ENCODE measurements at places on chromosomes 2 and 18. TPM values are rescaled to one million over a fixed set of nuclear protein-coding genes. Genes with fewer than 3 reads are reported as not detected.

- peaks cover 14% of the 10 kb centered on the region for H3K27me3 ChIP-seq
- H3K36me3 ChIP-seq = peaks cover 4% of the 10 kb centered on the region
- no peak for DNase-seq
Observed at GRCh38 chr2:111119822-111120252, 877 bp upstream of the BCL2L11 start.

Gene KATNAL2
- 2.3 TPM for polyA plus RNA-seq

Gene CHRND
- not detected for polyA plus RNA-seq

DNA sequence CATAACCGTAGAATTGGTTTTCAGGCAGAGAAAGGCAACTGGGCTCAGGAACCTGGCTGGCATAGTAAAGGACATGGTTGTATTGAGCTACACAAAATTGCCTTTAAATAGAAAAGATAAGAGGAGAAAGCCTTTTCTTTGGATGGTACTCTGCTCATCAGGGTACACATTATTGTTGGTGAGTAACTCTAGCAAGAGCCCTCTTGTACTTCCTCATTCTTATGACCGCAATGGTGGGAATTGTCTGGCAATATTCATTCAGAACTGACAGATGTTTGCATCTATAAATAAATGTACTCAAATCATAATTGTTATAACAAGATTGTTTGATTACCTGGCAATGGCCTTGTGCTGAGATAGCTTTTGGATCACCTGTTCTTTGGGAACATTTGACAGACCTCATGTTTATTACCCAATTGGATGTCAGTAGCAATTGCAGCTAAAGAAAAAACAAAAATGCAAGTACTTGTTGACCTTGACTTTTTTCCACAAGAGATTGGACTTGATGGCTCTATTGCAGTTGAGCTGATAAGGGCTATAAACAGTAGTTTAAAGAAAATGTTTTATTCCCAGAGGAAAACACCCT lies 43.9 kb downstream of the MEIS1 start:
- H3K4me1 ChIP-seq = peaks cover 19% of the 10 kb centered on the region
- H3K36me3 ChIP-seq = peaks cover 49% of the 10 kb centered on the region
- no peaks in the 10 kb centered on the region for H3K27me3 ChIP-seq
- no peak overlapping the region for H3K4me3 ChIP-seq

- peaks cover 49% of the 10 kb centered on the region for H3K27me3 ChIP-seq
- H3K4me1 ChIP-seq = no peaks in the 10 kb centered on the region
- no peak overlapping the region for H3K4me3 ChIP-seq
- no peaks in the 10 kb centered on the region for H3K36me3 ChIP-seq
- no peak for DNase-seq
Observed at GRCh38 chr18:79628416-79629248, 51.0 kb upstream of the CTDP1 start.

Gene ANKRD30BL
- polyA plus RNA-seq = not detected

DNA sequence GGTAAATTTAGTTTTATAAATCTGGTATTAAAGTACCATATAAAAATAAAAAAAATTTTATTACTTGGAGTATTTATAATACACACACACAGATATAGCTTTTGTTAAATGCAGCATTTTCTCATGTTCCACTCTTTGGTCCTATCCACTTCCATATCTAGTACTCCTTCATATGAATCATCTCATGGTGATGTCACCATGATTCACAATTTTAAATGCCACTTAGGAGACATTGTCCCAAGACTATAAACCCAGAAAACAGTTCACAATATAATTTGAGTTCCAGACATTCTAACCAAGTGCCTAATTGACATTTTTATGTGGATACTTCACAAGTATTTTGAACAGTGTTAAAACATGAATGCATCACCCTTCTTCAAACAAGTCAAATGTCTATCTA lies 1398.3 kb downstream of the DSC3 start:
- no peak overlapping the region for H3K27ac ChIP-seq
- no peaks in the 10 kb centered on the region for H3K27me3 ChIP-seq
- H3K36me3 ChIP-seq = no peaks in the 10 kb centered on the region
- H3K4me1 ChIP-seq = no peaks in the 10 kb centered on the region
- H3K4me3 ChIP-seq = no peak overlapping the region

Gene AQP12A
- not detected for polyA plus RNA-seq

- H3K4me3 ChIP-seq = no peak overlapping the region
- H3K27me3 ChIP-seq = no peaks in the 10 kb centered on the region
- H3K4me1 ChIP-seq = no peaks in the 10 kb centered on the region
- H3K36me3 ChIP-seq = no peaks in the 10 kb centered on the region
Observed at GRCh38 chr2:136356125-136357006, 238.4 kb upstream of the CXCR4 start.

- H3K4me3 ChIP-seq = no peak overlapping the region
- no peaks in the 10 kb centered on the region for H3K4me1 ChIP-seq
- no peak overlapping the region for H3K27ac ChIP-seq
- peaks cover 8% of the 10 kb centered on the region for H3K27me3 ChIP-seq
- no peaks in the 10 kb centered on the region for H3K36me3 ChIP-seq
Observed at GRCh38 chr2:204150721-204151120, 214.2 kb downstream of the ICOS start.

Gene NOSTRIN
- 0.15 TPM for polyA plus RNA-seq

Gene CELF4
- polyA plus RNA-seq = not detected

Gene CROCC2
- not detected for polyA plus RNA-seq

- H3K27ac ChIP-seq = no peak overlapping the region
- DNase-seq = peak; percentile 59
- H3K4me1 ChIP-seq = peaks cover 4% of the 10 kb centered on the region
- H3K36me3 ChIP-seq = no peaks in the 10 kb centered on the region
- H3K4me3 ChIP-seq = no peak overlapping the region
Observed at GRCh38 chr18:21439431-21439846, 161.1 kb downstream of the ESCO1 start.

GRCh38 chr2:175815537-175815936 lies 186.5 kb downstream of the LNPK start:
- no peaks in the 10 kb centered on the region for H3K36me3 ChIP-seq
- H3K4me1 ChIP-seq = no peaks in the 10 kb centered on the region
- H3K27ac ChIP-seq = no peak overlapping the region
- no peak overlapping the region for H3K4me3 ChIP-seq
- peaks cover 4% of the 10 kb centered on the region for H3K27me3 ChIP-seq

Gene SERPINB4
- polyA plus RNA-seq = not detected

DNA sequence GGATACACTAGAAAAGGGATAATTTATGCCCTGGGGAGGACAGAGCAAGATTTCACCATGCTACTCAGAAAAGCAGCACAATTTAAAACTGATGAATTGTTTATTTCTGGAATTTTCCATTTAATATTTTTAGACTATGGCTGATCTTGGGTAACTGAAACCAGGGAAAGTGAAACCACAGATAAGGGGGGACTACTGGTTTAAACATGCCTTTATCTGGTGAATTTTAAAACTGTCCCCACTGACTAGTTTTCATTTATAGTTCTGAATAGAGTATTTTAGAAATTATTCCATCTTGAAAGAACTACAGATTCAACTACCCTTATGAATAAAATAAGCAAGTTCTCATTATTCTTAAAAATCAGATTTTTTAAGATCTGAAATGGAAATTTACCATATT lies 15.0 kb downstream of the NFU1 start:
- H3K27me3 ChIP-seq = no peaks in the 10 kb centered on the region
- no peak for DNase-seq
- H3K36me3 ChIP-seq = peaks cover 29% of the 10 kb centered on the region
- no peak overlapping the region for H3K4me3 ChIP-seq

Gene SPATA3
- not detected for polyA plus RNA-seq

- no peak overlapping the region for H3K4me3 ChIP-seq
- H3K36me3 ChIP-seq = no peaks in the 10 kb centered on the region
- no peak for DNase-seq
- H3K27ac ChIP-seq = no peak overlapping the region
- H3K27me3 ChIP-seq = no peaks in the 10 kb centered on the region
- no peaks in the 10 kb centered on the region for H3K4me1 ChIP-seq
Observed at GRCh38 chr2:34447097-34447496, 848.0 kb upstream of the FAM98A start.

DNA sequence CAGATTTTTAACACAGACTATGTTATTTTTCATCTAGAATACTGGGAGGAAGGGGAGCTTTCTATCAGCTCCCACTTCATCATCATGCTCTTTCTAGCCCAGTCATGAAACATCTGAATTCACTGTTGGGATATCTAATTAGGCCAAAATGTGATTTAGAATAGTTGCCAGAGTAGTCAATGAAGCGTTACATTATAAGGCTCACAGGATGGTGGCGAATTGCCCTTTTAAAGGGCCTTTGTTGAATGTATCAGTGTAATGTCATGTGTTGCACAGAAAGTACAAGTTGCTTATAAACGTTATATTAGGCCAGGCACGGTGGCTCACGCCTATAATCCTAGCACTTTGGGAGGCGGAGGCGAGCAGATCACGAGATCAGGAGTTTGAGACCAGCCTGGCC lies 45.6 kb downstream of the PDE1A start:
- no peaks in the 10 kb centered on the region for H3K36me3 ChIP-seq
- H3K27me3 ChIP-seq = no peaks in the 10 kb centered on the region
- no peak overlapping the region for H3K27ac ChIP-seq

DNA sequence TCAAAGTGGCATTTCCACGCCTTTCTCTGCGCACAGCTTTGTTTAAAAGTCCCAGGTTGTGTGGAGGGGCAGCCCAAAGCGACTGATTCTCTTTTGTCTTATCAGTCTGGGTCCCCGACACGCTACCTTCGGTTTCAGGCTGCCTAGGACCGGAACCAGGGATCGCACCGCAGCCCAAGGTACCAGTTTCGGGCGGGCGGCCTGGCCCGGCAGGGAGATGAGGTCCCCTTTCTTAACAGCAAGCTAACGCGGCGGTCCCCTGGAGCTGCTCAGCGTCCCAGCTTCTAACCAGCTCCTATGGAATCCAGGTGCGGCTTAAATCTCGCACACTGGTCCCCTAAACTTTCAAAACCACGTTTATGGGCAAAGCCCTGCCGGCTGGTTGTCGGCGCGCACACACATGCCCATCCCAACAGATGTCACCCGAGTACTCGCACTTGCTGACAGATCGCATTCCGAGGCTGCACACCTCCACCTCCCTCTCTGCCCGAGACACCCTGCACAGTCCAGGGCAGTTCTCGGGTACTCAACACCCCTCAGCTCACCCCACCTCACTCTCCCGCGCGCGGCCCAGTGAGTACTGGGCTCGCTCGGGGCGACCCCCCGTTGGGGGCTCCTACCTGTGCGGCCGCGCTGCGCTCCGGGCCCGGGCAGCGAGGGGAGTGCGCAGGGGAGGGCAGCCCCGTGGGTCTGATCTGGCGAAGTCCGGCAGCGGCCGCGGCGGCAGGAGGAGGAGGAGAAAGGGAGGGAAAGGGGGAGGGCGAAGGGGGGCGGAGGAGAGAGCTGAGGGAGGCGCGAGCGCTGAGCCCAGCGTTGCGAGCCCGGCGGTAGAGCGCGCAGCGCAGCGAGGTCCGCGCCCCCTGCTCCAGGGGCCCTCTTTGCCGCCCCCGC lies at the start of gene EFEMP1:
TSS of gene EFEMP1 (minus strand) at position 692 of the 891 bp plus-strand sequence. CDS start 1,342 bp downstream, outside the sequence.
- peaks cover 4% of the 10 kb centered on the region for H3K27me3 ChIP-seq
- H3K36me3 ChIP-seq = peaks cover 8% of the 10 kb centered on the region
- H3K4me1 ChIP-seq = no peaks in the 10 kb centered on the region
- peak within 1 kb of the TSS; percentile 86 for H3K27ac ChIP-seq
- DNase-seq = peak; percentile 62

- H3K4me3 ChIP-seq = no peak overlapping the region
- H3K4me1 ChIP-seq = peaks cover 12% of the 10 kb centered on the region
- DNase-seq = peak; percentile 72
- no peaks in the 10 kb centered on the region for H3K36me3 ChIP-seq
- H3K27ac ChIP-seq = no peak overlapping the region
Observed at GRCh38 chr2:28713577-28714298, 37.9 kb upstream of the PPP1CB start.

DNA sequence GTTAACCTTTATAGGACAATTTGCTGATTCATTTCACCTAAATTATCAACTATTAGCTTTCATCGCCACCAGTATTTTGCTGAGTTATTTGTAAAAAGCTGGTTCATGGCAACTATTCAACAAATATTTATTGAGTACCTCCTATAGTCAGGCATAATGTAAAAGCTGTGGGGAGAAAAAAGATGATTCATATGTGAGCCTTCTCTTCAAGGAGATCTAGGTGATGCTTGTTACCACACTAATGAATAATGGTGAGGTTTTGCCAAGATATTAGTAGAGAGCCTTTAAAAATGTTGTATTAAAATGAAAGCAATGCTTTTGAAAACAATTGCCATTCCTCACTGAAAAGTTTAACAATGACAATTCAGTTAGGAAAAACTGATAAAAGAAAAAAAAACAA lies 187.8 kb downstream of the ANKRD44 start:
- H3K27ac ChIP-seq = no peak overlapping the region
- DNase-seq = no peak
- no peaks in the 10 kb centered on the region for H3K27me3 ChIP-seq

Gene DNAH7
- 0.16 TPM for polyA plus RNA-seq

- H3K27me3 ChIP-seq = no peaks in the 10 kb centered on the region
- DNase-seq = no peak
- peaks cover 9% of the 10 kb centered on the region for H3K4me1 ChIP-seq
- no peaks in the 10 kb centered on the region for H3K36me3 ChIP-seq
- no peak overlapping the region for H3K4me3 ChIP-seq
- H3K27ac ChIP-seq = no peak overlapping the region
Observed at GRCh38 chr18:29153091-29153490, 976.2 kb upstream of the CDH2 start.

Gene FBLN7
- 1.0 TPM for polyA plus RNA-seq

Gene SP5
- not detected for polyA plus RNA-seq

Gene FAM110C
- polyA plus RNA-seq = not detected

- no peaks in the 10 kb centered on the region for H3K27me3 ChIP-seq
- peaks cover 27% of the 10 kb centered on the region for H3K4me1 ChIP-seq
- no peaks in the 10 kb centered on the region for H3K36me3 ChIP-seq
- peak within 1 kb of the TSS; percentile 90 for H3K27ac ChIP-seq
- peak within 1 kb of the TSS; percentile 95 for H3K4me3 ChIP-seq
Observed at GRCh38 chr2:73112913-73113854, at the start of gene RAB11FIP5. Gene RAB11FIP5 (minus strand): TSS chr2:73112948. CDS start chr2:73112777, 171 bp downstream.

GRCh38 chr2:224638301-224638823 lies 53.2 kb upstream of the CUL3 start:
- H3K4me3 ChIP-seq = no peak overlapping the region
- DNase-seq = no peak
- no peak overlapping the region for H3K27ac ChIP-seq
- H3K4me1 ChIP-seq = no peaks in the 10 kb centered on the region

DNA sequence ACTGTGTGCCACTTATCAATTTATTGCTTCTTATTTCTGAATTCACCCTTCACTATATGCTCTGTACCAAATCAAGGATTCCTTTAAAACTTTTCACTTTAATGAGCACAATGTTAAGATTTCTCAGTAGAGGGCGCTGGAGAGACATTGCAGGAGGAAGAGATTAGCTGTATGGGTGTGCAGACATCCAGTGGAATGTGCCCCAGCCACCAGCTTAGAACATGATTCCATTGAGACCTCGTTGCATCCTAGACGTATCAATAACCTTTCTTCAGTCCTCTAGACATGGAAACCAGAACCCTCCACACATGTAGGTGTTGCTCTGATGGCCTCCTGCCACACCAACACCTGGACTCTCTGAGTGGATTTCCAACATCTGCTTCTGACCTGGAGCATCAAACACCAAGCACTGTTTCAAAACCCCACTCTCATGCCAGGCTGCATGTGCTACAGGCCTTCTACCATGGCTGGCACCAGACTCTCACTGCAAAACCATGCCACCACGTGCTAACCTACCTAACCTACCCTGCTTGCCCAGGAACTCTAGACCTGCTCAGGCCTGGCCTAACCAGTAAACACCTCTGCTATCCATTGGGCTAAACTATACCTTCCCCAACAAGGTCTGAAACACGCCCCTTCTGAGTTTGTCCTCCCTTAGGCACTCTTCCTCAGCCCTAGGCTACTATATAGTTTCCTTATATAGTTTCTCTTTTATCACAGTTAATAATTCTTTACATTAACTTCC lies 633.2 kb upstream of the PKDCC start:
- H3K4me1 ChIP-seq = no peaks in the 10 kb centered on the region

GRCh38 chr2:237927135-237927534 lies 39.7 kb upstream of the UBE2F start:
- no peak overlapping the region for H3K4me3 ChIP-seq
- H3K27ac ChIP-seq = no peak overlapping the region
- H3K36me3 ChIP-seq = no peaks in the 10 kb centered on the region
- DNase-seq = no peak
- H3K27me3 ChIP-seq = no peaks in the 10 kb centered on the region
- H3K4me1 ChIP-seq = peaks cover 14% of the 10 kb centered on the region

Gene ST8SIA5
- 0.03 TPM for polyA plus RNA-seq

Data from IMR-90 (cell line).